Activated CD4-positive, alpha-beta T cell treated with anti-CD3 and anti-CD28 coated beads for 36 hours (primary cell): ENCODE measurements at places on chromosomes 5 and 9.

DNA sequence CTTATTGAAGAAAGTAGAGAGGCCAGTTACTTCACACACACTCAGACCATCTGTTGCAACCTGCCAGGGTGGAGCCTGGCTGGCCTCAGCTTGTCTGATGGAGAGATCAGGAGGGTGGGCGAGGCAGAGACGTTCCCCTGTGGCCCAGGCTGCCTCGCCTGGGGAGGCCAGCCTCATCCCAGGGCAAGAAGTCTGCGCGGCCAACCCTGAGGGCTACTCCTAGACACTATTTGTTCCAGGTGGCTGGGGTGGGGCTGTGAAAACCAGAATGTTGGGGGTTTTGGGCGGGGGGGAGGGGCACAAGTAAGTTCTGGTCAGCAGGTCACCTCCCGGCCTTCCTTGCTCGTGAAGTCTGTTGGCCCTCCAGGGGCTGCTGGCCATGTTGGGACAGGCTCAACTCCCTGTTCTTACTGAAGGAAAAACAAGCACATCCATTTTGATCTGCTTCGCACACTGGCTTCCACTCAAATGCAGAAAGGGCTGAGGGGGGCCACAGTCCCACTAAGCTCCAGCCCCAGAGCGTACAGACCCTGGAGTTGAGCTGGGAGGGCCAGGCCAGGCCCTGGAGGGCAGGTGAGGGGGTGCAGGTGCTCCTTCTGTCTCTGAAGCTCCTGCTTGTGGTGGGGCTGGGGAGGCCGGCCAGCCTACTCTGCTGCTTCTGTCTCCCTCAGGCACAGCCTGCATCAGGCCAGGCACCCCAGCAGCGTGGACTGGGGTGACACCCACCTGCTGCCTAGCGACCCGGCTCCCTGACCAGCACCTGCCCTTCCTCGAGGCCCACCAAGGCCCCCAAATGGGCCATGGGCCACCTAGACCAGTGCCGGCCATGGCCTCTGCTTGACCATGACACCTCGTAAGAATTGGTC lies 46.6 kb downstream of the SECISBP2 start:
- DNase-seq = no peak

GRCh38 chr5:152335461-152335860 lies 69.6 kb downstream of the NMUR2 start:
- no peak for DNase-seq

DNA sequence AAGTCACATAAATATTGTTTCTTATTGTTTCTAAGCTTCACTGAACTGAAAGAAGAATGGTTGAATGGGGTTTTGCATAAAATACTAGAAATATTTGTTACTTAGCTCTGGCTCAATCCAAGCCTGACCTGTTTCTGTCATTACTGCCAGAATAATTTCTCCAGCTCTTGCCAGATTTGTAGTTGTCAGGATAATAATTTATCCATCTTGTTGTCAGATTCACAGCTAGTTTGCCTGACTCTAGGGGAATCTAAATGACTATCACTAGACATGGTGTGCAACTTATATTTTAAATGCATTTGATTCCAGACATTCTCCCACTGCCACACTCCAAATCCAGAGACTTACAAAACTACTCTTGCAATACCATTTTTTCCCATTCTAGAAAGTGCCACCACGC lies 422.7 kb downstream of the ZSWIM6 start:
- no peak for DNase-seq

GRCh38 chr5:149961957-149962409 lies 1.4 kb downstream of the SLC26A2 start:
- DNase-seq = no peak

- DNase-seq = peak; percentile 72
Observed at GRCh38 chr9:73023025-73023541, 70.2 kb upstream of the ALDH1A1 start.

DNA sequence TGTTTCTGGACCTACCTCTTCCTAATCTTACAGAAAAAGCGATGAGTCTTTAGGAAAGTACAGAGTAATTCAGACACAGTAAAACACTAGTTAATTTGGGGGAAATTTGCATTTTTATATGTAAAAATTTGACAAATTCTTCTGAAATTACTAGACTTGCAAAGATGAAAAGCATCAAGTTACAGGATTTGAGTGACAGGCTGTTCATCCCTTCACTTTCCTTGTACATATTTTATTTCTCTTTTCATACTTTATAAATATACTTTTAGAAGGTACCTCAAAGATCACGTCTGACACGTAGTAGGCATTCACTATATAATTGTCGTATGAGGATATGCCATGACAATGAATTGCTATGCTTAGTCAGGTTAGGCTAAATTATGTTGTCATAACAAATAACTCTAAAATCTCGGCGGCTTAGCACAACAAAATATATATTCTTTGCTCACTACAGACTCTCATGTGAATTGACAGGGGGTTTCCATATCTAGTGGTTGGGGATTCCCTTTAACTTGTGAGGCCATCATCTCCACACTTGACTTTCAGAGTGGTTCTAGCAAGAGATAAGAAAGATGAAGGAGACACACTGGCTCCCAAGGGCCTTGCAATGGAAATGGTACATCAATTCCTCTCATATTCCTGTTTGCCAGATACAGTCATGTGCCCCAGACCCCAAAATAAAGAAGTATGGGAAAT lies 154.1 kb upstream of the TUT7 start:
- DNase-seq = no peak

DNA sequence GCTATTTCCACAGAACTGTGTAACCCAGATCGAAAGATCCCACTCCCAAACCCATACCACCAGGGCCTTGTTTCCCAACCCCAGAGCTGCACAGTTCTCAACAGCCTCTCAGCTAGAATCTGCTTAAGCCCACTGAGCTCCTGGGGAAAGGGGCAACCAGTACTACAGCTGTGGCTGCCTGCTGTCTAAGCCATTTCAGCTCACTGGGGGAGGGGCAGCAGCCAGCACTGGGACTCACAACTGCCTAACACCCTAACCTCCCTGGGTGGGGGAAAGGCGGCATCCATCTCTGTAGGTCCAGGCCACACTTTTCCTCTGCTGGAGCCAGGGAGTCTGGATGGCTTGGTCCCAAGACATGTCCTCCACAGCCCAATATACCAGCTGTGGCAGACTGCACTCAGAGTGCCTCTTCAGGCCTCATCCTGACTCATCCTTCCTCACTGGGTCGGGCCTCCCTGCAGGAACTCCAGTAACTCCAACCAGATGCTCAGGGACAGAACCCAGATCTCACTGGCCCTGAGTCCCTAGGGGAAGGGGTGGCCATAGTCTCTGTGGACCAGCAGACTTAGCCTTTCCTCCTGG lies 241.4 kb downstream of the HINT1 start:
- no peak for DNase-seq
